ENCODE measurements at places on chromosomes 2 and 18. TPM values are rescaled to one million over a fixed set of nuclear protein-coding genes. Genes with fewer than 3 reads are reported as not detected.

The CHRND gene
- total RNA-seq, result not detected

The SGO2 gene
- 9.1 TPM for total RNA-seq

The PTH2R gene
- not detected for total RNA-seq

The TXNDC9 gene
- total RNA-seq, result 60.2 TPM

The PHOSPHO2 gene
- 8.3 TPM for total RNA-seq

The RNF125 gene
- total RNA-seq, result 0.65 TPM

The VAMP5 gene
- 63.6 TPM for total RNA-seq

The NXPH2 gene
- total RNA-seq, result 0.13 TPM

The TXNDC2 gene
- total RNA-seq, result 0.64 TPM

The MEP1B gene
- not detected for total RNA-seq

The DES gene
- total RNA-seq, result under 0.01 TPM

The DOCK10 gene
- total RNA-seq, result 11.4 TPM

The GAL3ST2 gene
- total RNA-seq, result 0.64 TPM

The MAPK4 gene
- 0.16 TPM for total RNA-seq

The EFR3B gene
- 0.78 TPM for total RNA-seq

The TCF23 gene
- total RNA-seq, result not detected

The GKN1 gene
- total RNA-seq, result not detected

The PLEKHH2 gene
- 5.2 TPM for total RNA-seq

All from epithelial cell of alveolus of lung (primary cell).